Ecto neural progenitor cell (in vitro differentiated cells): ENCODE measurements at places on chromosomes 1 and 21.

DNA sequence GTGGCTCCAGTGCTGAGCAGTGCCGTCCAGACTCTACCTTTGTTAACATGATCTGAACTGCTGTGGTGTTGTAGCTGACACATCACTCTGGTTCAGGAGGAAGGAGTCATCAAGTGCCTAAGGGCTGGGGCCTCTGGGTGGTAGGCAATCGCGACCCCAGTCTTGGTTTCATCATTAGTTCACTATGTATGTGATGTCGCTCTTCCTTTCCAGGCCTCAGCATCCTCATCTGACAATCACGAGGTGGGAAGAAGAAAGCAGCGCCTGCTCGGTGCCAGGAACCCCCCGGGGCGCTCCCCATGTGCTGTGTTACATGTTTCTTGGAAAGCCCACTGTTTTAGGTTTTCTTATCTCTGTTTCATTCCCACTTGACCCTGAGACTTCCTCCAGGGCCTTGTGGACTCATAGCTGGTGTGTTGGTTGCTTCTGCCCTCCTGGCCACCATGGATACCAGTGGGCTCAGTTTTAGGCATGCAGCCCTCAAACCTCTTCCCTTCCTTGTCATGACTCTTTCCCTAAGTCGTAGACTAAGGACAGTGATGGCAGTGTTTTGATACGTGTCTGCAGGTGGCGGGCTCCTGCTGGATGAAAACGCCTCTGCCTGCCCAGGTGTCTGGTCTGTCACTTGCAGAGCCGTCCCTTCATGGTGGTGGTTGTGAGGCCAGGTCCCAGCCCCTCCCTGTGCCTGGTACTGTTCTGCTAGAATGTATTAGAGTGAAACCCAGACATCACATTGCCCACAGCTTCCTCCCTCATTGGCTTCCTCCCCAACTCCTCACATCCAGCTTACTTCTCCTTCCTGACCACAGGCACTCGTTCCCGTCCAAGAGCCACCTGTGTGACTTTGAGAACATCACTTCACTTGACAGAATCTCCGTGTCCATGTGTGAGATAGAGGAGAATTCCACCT lies 17.2 kb upstream of the FOXO6 start:
- DNase-seq = no peak

DNA sequence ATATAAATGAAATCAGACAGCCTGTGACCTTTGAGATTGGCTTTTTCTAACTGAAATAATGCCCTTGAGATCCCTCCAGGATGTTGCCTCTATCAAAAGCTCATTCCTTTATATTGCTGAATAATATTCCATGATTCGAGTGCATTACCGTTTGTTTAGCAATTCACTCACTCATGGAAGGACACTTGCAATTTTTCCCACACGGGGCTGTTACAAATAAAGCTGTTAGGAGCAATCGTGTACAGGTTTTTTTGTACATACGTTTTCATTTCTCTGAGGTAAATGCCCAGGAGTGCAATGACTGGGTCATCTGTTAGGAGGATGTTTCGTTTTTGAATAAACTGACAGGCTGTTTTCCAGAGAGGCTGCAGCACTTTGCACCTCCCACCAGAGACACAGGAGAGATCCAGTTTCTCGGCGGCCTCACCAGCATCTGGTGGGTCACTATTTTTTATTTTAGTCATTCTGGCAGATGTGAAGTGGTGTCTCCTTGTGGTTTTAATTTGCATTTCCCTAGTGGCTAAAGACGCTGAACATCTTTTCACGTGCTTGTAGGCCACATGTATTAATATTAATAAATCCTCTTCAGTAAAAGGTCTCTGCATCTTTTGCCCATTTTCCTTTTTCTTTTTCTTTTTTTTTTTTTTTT lies 11.0 kb downstream of the PRDM15 start:
- no peak for DNase-seq

GRCh38 chr1:162987866-162988265 lies 81.3 kb upstream of the RGS4 start:
- DNase-seq = no peak

GRCh38 chr1:62175568-62176179 lies 19.0 kb upstream of the L1TD1 start:
- DNase-seq = no peak

GRCh38 chr1:222034790-222035189 lies 292.9 kb upstream of the DUSP10 start:
- no peak for DNase-seq

DNA sequence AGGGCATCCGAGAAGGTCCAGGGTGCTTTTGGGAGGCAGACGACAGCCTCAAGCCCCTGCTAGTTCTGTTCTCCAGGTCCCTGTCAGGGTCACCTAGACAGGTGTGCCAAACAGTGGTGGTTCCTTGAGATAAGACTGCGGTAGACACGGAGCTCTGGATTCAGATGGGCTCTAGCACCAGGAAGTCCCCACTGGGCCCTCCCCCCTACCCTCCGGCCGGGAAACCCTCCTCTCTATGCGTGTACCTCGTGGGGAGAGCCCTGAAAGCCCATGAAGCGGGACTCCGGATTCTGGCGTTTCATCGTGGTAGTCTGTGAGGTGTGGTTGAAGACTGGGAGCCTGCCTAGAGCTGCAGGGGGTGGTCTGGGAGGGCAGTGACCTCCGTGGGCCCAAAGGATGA lies 2.1 kb upstream of the KCNA2 start:
- DNase-seq = no peak

GRCh38 chr1:35929730-35930592 lies 944 bp upstream of the AGO3 start:
- peak; percentile 51 for DNase-seq

DNA sequence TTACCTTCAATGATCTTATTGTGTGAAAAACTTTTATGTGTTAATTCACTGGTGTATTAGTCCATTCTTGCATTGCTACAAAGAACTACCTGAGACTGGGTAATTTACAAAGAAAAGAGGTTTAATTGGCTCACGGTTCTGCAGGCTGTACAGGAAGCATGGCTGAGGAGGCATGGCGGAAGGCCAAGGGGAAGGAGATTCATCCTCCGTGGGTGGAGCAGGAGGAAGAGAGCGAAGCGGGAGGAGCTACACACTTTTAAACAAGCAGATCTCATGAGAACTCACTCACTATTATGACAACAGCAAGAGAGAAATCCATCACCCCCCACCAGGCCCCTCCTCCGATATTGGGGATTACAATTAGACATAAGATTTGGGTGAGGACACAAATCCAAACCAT lies 44.2 kb upstream of the RGS7 start:
- DNase-seq = no peak

DNA sequence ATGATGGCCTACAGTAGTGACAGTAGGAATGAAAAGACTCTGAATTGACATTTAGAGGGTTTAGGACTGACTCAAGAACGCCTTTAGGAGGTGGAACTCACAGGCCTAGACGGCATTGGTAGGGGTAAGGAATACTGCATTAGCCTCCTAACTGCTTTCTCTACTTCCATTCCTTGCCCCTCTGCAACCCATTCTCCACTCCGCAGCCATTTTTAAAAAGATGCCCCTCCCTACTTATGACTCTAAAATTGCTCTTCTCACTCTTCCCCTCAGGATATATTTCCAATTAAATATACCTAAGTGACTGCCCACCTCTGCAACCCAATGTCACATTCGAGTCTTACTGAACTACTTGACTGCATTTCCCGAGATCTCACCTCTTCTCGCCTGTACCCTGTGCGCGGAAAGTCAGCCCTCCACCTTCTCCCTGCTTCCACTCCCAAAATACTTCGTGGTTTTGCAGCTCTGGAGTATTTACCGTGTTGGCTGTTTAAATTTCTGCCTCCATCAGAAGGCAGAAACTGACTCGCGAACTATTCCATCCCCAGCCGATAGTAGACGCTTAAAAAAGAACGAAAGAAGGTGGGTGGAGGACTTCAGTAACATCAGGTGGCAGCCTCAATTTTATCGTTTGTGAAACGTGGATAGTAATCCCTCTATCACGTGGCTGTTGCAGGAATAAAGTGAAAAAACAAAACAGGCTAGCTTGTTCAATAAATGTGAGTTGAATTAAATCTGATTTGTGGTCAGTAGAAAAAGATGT lies 1.1 kb upstream of the YBX1 start:
- no peak for DNase-seq

GRCh38 chr1:55073187-55073916 lies 34.0 kb downstream of the PCSK9 start:
- DNase-seq = no peak
